HCT116 (cell line): ENCODE measurements at places on chromosomes 4 and X. TPM values are rescaled to one million over a fixed set of nuclear protein-coding genes. Genes with fewer than 3 reads are reported as not detected.

GRCh38 chr4:139767168-139767567 lies 101.5 kb downstream of the MGST2 start:
- no peak for DNase-seq

PF4V1 gene
- not detected for total RNA-seq

- no peak for DNase-seq
These were observed 115.7 kb upstream of the FAT1 start for GRCh38 chr4:186839122-186840037.

DNA sequence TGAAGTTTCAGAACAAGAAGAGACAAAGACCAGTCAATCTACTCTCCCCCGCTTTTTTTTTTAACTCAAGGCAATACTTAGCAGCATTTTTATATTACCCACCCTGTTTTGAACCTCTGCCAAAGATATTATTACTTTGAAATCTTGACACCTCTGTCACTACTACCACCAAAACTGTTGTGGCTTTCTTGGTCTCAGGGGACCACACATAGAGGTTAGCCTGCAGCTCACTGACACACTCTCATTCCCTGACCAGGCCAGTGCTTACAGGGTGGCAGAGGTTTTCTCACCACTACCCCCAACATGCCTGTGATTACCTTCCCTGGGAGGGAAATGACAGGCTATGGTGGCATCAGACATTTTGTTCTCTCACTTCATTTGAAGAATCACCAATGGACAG lies 137.4 kb upstream of the STIM2 start:
- no peak for DNase-seq

GRCh38 chr4:122576261-122577188 lies 44.3 kb downstream of the IL21 start:
- DNase-seq = peak; percentile 36

JADE1 gene
- 26.5 TPM for total RNA-seq

CXCL3 gene
- 1.9 TPM for total RNA-seq

PPP1R2C gene
- total RNA-seq = not detected

- no peak for DNase-seq
These were observed 39.7 kb downstream of the MSN start for GRCh38 chrX:65707151-65707550.

GRCh38 chr4:2771264-2771663 lies 15.1 kb upstream of the TNIP2 start:
- DNase-seq = no peak

DNA sequence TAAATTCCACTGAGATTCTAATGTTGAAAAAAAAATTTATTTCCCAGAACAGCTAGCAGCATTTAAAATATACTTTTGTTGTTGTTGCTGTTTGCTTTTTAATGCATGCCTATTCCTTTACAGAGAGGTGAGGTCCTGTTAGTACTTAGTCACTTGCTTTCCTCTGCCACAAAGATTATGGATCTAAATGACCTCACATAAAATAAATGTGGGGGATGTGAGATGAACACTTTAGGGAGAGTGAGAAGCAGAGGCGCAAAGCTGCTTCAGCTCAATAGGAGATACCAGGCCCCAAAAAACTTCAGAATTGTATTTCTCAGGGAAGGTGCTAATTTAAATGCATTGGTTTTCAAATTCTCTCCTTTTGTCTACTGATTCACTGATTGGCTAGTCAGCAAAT lies 4.0 kb downstream of the LDB2 start:
- DNase-seq = no peak

GRCh38 chrX:12946838-12947544 lies 27.9 kb upstream of the TMSB4X start:
- DNase-seq = peak; percentile 60

- no peak for DNase-seq
These were observed 90.9 kb downstream of the HNRNPD start for GRCh38 chr4:82282875-82283274.

ANOS1 gene
- 0.12 TPM for total RNA-seq

DNA sequence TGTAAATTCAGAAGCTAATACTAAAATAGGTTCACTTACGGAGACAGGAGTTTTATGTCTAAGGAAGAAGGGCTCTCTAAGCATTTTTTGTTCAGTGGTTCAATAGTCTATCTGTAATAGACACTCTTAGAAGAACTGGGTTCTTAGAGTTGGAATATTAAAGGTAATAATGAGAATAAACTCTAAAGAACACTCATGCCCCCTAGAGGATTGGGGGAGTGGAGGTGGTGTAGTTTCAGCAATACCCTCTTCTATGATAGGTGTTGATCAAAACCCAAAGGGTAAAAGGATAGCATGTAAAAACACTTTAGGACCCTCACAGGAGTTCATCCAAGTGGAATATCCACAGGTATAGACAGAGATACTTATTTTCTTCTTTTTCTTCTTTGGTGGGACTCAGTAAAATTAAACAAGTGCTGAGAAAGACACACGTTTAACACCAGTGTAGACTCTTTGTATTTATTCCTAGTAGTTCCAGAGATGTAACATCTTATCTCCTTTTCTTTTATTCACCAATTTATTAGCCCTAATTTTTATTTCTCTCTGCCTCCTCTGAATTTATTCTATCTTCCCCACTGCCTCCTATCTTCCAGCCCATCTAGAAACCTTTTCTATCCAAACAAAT lies 25.7 kb upstream of the MND1 start:
- peak; percentile 39 for DNase-seq

DNA sequence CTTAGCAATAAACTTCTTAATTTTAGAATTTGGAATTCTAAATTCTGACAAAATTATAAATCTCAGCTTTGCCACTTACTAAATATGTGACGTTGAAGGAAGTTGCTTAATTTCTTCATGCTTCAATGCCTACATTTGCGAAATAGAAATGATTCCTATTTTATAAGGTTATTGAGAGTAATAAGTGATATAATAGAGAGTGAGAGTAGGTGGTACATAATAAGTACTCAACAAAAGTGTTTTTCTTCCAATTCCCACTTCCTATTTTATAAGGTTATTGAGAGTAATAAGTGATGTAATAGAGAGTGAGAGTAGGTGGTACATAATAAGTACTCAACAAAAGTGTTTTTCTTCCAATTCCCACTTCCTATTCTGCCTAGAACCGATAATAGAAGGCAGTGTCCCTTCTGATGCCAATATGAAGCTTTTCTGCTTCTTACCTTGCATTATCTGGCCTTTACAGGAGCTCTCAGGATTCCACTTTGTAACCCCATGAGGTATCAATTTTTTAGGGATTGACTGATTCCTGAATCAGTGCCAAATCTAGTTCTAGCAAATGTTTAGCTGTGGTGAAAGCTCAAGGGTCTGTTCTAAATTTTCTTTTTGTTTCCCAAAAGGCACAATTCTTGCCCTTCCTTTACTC lies 31.4 kb downstream of the VSIG4 start:
- no peak for DNase-seq

GRCh38 chr4:189974056-189974455 lies 33.4 kb downstream of the FRG1 start:
- peak; percentile 38 for DNase-seq

GRCh38 chr4:10803713-10804343 lies 119.3 kb upstream of the CLNK start:
- no peak for DNase-seq

DNA sequence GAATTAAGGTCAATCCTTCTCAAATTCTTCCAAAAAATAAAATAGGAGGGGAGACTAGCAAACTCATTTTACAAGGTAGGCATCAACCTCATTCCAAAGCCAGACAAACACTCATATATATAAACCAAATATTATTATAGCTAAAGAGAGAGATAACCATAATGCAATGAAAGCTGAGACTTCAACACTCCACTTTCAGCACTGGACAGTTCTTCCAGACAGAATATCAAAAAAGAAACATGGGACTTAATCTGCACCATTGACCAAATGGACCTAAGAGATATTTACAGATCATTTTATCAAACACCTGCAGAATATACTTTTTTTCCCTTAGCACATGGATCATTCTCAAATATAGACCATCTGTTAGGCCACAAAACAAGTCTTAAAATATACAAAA lies 15.5 kb upstream of the EDA2R start:
- DNase-seq = no peak

- DNase-seq = no peak
These were observed 29.6 kb upstream of the CHRNA9 start for GRCh38 chr4:40305328-40306170.

GPR143 gene
- 1.8 TPM for total RNA-seq

DNA sequence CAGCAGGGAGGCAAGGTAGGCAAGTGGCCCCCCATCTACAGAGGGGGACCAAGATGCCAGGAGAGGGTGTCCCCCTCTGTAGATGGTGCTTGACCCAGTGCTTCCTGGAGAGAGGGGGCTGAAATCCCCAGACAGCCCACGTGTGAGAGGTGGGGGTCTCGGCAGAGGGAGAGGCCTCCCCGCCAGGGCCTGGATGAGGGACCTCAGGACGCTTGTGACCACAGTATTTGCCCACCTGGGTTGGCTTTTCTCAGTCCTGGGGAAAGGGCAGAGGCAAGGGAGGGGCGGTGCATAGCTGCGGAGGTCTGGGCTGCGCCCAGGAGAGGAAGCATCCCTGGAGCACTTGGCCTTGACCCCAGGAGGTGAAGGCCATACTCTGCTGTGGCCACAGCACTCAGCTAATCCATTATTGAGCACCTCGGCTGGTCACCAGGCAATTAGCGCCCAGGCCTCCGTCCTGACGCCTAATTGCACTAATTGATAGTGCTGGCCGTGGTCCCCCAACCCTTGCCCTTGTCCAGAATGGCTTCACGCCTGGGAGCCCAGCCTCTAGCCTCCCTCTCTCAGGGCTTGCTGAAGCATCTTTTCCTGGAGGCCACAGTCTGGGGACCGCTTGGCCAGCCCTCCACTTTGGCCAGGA lies 30.7 kb downstream of the HMX1 start:
- no peak for DNase-seq

- DNase-seq = no peak
These were observed 334.3 kb upstream of the GATB start for GRCh38 chr4:152094970-152095700.

DNA sequence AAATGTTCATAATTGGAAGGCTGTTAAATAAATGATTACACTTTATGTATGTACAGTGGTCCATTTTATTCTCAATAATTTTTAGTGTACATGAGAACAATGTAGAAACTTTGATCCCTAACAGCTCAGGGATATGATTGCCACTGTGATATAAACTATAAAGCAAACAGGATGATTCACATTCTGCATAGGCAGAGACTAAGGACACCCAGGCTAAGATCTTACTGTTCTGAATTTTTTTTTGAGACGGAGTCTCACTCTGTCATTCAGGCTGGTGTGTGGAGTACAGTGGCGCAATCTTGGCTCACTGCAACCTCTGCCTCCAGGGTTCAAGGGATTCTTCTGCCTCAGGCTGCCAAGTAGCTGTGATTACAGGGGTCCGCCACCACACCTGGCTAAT lies 186.6 kb downstream of the PDGFC start:
- no peak for DNase-seq

DNA sequence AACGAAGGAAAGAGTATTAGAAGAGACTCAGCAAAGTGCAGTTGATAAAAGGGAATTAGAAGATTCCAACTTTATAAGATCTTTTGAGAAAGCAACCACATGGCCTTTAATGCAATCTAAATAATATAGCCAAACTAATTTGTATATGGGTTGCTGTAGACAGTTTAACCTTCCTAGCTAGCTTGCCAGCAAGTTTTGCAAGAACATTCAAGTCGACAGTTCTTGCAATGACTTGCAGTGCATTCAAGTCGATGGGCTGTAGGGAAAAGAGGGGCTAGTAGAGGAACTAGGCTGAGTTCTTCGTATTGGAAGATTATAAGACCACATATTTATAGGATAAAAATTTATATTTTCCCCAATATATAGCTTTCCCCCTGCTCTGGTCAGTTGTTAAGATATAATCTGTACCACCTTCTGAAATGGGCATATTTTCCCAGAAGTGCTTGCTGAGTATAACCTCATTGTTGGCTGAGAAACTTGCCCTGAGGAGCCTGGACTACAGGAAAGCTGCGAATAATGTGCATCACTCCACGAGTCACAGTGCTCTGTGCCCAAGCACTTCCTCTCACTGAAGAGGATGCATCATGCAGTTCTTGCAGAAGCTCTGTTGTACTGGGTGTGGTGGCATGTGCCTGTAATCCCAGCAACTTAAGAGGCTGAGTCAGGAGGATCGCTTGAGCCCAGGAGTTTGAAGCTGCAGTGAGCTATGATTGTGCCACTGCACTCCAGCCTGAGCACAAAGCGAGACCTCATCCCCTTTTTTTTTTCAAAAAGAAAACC lies 56.7 kb downstream of the DOCK11 start:
- peak; percentile 21 for DNase-seq

- DNase-seq = no peak
These were observed 77.1 kb downstream of the EVC start for GRCh38 chr4:5788144-5788543.

GRCh38 chr4:71095141-71095540 lies 101.7 kb downstream of the DCK start:
- no peak for DNase-seq

DNA sequence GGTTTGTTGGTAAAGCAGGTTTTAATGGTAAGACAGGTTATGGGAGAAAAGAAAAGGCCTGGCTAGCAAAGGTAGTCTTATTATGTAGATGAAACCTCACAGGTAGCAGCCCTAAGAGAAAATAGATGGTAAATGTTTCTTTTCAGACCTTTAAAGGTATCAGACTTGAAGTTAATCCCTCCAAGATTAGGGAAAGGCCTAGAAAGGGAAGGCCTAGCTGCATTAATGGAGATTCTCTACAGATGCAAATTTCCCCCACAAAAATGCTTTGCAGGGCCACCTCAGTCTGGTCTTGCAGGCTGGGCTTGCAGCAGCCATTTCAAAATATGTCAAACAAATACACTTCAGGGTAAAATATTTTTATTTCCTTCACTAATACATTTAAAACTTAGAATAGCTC lies 1410.6 kb downstream of the RPA4 start:
- no peak for DNase-seq

DNA sequence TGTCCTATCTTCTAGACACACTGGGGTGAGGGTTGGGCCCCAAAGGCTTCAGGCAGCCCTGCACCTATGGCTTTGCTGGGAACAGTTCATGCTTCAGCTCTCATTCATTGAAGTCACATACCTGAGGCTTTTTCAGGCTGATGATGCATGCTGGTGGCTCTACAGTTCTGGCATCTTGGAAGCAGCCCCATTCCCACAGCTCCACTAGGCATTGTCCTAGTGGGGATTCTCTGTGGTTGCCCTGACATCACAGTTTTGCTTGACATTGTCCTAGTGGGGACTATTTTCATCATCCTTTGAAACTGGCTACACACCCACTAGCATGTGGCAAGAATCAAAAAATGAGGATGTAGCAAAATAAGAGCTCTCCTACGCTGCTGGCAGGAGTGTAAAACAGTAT lies 37.7 kb upstream of the C4orf17 start:
- DNase-seq = no peak
